ENCODE measurements at places on chromosomes 16 and 17.

DNA sequence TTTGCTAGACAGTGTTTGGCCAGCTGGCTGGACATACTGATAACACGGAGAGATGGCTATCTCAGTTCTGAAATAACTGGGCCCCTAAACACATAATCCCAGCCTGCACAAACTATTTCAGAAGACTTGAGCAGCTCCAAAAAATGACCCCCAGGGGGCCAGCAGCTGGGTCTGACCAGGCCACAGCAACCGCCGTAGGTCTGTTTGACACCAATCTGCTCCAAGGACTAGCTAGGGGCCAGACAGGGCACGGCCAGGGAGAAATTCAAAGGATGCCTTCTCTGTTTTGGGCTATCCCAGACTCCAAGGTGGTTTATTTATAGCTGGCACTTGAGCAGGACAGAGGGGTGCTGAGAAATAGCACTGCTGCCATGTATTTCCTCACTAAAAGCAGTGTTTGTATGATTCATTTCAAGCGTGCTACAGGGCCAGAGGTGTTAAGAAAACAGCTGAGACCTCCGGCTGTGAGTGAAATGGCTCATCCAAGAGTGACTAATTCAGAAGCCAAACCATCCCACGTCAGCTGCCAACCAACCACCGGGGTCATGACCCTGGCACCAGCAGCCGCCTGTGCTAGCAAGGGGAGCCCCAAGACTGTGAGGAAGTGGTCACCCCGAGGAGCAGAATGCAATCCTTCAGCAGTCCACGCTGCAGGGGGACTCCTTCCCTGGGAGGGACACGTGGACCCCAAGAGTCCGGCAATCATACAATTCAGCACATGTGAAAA is 5.7 kb downstream of the GGA2 start:
- DNase-seq = peak; percentile 96

- DNase-seq = no peak
These were observed 1.9 kb upstream of the CORO6 start for GRCh38 chr17:29624586-29624985.

- peak; percentile 49 for DNase-seq
These were observed 5.7 kb downstream of the QPRT start for GRCh38 chr16:29684679-29685078.

GRCh38 chr17:79645777-79646088 is 34.9 kb upstream of the RBFOX3 start:
- DNase-seq = no peak

- peak; percentile 7 for DNase-seq
These were observed 1.8 kb downstream of the COG1 start for GRCh38 chr17:73194514-73195222.

DNA sequence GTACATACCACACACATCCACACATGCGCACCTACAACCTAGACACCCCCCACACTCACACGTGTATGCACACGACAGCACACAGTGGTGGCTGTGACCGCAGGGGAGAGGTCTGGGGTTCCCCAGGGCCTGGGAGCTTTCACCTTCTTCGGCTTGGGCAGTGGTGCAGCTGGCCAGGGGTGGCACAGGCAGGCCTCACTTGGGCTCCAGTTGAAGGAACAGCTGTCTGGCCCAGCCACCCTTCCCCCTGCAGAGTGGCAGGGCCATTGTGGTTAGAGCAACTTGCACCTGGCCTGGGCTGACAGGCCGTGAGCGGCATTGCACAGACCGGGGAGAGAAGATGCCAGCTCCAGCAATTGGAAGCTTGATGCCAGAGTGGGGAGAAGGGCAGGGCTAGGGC is 114.5 kb upstream of the GSE1 start:
- no peak for DNase-seq

GRCh38 chr17:50890675-50891516 is 24.7 kb upstream of the TOB1 start:
- no peak for DNase-seq

GRCh38 chr16:84975522-84975921 is 35.8 kb downstream of the ZDHHC7 start:
- no peak for DNase-seq

- no peak for DNase-seq
These were observed 117.5 kb downstream of the NOG start for GRCh38 chr17:56710986-56711385.

DNA sequence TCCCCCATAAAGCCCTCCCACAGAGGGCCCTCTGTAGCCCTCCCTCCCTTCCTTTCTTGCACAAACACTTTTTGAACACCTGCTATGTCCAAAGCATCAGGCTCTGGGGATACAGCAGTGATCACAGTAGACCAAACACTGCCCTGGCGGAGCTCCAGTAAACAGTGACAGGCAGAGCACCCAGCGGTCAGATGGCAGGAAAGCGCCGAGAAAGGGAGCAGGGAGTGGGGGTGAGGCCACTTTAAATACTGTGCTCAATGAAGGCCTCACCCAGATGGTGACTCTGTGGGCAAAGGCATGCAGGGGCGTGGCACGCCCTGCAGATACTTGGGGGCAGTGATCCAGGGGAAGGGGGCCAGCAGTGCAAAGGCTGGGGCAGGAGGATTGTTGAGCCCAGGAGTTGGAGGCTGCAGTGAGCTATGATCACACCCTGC is 7.6 kb downstream of the PRR29 start:
- DNase-seq = no peak

DNA sequence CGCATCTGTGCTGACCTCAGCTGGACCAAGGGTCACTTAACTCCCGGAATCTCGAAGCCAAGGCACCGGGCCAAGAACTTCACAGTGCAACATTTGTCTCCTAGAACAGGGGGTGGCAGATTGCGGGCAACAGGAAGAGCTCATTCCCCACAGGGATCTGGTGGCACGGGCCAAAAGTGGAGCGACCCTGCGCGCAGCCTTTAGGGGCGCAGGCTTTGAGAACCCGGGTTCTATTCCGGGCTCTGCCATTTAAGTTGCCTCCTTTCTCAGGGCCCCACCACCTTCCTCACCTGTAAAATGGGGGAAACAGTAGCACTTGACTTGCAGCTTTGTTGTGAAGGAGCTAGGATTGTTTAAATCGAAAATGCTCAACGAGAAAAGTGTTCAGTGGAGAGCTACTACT is 651 bp downstream of the SHMT1 start:
- DNase-seq = no peak

DNA sequence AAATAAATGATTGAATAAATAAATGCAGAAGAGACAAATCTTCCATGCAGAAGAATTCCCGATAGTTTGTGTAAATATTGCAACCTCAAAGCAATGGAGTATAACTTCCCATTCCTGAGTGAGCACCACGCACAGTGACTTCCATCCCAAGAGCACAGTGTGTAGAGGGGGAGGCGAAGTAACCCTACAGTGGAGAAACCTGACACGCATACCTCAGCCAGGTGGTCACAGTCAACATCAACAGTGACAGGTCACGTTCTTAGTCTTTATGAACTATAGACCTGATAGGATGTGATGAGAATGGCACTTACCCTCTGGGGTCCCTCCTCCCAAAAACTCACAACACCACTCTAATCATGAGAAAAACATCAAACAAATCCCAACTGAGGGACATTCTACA is 111.6 kb downstream of the DYNLRB2 start:
- DNase-seq = no peak

DNA sequence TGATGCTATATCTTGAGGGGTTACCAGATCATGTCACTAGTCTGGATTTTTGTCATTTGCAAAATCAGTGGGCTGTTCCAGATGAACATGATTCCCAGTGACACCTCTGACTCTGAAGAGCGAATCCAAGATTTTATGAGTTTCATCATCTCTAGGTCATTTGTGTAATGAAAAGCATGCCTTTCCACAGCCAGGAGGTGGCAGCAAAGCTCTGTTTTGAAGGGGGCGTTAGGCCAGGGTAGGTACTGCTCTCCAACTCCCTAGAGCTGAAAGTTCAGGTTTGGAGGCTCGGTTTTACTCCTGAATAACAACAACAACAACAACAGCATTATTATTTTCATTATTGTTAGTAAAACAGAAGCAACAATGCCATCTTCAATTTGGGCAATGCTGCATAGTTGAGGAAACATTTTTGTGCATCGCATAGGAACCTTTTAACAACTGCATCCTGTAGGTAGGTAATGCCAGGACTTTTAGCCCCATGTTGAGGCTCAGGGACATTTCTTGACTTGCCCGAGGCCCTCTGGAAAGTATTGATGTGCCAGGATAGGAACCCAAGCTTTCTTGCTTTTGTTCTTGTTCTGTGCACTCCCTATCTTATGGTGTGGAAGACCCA is 77.0 kb downstream of the MYH13 start:
- DNase-seq = peak; percentile 62

GRCh38 chr17:50883850-50884438 is 17.8 kb upstream of the TOB1 start:
- DNase-seq = peak; percentile 74

GRCh38 chr17:50144845-50145531 is 5.5 kb downstream of the PPP1R9B start:
- DNase-seq = no peak

DNA sequence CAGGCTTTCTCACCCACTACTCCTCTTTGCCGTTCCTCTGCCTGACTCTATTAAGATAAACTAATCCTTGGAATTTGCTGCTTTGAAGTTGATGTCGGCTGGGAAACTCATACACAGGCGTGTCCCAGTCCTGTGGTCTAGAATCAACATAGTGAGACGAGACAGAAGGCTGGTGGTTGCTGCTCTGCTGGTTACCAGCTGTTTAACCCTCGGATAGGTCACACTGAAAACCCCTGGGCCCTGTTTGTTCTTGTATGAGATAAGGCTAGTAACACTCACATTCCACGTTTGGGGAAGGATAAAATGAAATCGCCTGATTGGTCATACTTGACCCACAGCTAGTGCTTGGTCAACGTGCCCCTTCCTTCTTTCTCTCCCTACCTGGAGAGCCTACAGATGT is 517.0 kb downstream of the CDH13 start:
- no peak for DNase-seq

- DNase-seq = no peak
These were observed 3.1 kb upstream of the GSE1 start for GRCh38 chr16:85610059-85610445.

DNA sequence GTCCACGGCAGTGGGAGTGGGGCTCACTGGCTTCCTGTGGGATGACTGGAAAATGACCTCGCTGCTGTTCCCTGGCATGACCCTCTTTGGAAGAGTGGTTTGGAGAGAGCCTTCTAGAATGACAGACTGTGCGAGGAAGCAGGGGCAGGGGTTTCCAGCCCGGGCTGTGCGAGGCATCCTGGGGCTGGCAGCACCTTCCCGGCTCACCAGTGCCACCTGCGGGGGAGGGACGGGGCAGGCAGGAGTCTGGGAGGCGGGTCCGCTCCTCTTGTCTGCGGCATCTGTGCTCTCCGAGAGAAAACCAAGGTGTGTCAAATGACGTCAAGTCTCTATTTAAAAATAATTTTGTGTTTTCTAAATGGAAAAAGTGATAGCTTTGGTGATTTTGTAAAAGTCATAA is 7.8 kb upstream of the RNF213 start:
- DNase-seq = peak; percentile 29

DNA sequence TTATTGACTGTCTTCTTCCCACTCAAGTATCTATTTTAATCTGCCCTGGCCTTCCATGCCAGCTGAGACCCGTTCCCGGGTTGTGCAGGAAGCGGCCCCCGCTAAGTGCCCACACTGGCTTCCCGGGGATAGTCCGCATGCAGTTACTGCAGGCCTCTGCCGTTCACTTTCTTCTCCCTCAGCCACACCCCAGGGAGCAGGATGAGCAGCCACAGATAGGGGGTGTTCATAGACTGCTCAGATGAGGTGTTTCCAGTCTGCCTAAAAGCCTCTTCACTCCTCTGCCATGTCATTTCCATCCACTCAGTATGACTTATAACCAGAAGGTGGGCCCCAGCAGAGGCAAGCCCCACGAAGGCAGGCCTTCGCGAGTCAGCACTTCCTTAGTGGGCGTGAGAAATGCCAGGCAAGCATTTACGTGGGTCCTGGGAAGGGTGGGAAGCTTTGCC is 7.7 kb downstream of the MED9 start:
- DNase-seq = peak; percentile 37

DNA sequence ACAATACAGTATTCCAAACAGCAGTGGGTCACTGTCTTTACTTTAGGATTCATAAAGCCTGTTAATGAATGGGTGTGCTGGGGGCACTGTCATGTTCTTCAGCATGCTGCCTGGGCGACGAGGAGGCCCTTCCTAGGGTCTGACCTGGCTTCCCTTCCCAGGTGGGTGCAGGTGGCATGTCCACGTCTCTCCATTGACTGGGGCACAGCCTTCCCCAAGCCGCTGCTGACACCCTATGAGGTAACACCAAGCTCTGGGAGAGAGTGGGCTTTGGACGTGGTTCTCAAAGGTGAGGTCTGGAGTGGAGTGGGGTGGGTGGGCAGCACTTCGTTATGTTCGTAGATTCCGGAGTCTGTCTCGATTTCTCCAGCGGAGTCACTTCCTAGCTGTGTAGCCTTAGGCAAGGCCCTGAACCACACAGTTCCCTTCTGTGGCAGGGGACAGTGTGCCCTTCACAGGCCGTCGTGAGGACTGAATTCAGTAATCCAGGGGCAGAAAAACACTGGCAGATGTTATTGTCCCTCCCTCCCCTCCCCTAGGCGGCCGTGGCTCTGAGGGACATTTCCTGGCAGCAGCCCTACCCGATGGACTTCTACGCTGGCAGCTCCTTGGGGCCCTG is 771 bp upstream of the OVCA2 start:
- DNase-seq = peak; percentile 31

DNA sequence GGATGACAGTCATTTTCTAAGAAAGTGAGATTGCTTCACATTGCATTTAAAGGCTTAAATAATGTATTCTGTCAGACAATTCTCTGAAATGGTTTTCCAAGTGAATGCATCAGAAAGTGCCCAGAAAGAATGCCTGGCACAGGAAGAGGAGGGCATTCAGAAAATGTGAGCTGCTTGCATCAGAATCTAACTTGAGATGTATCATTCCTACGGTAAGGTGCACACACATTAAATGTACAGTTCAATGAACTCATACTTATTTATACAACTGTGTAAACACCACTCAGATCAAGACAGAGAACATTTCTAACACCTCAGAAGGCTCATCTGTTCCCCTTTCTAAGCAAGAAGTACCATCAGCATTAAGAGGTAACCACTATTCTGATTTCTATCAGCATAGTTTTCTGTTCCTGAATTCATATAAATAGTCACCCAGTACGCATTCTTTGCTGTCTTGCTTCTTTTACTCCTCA is 638.0 kb downstream of the MAF start:
- DNase-seq = no peak

DNA sequence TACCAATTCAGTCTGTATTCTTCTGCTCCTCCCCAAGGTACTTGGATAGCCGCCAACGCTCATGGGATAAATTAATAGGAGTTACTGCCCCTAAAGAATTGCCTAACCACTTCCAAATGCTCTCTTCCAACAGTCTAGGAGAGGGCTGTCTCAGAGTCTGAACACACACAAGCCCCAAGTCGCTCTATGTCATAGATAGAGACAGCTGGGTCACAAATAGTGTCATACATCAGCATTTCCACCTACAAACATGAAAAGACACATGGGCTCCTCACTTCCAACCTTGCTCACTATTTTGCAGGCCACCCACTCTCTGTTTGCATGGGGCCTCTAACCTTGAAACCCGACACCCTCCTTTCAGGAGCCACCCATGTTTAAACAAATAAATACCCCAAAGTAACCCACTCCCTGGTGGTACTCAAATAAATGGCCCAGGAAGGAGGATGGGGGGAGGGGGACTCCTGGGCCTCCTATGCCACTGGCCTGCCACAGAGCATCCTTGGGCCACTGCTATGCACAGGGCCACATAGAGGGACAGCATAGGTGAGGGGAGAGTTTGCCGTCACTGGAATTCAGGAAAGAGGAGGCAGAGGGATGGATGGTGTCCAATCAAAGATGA is 265.9 kb downstream of the SOX9 start:
- DNase-seq = no peak
